Osteocyte (in vitro differentiated cells): ENCODE measurements at places on chromosomes 6 and 20. TPM values are rescaled to one million over a fixed set of nuclear protein-coding genes. Genes with fewer than 3 reads are reported as not detected.

DNA sequence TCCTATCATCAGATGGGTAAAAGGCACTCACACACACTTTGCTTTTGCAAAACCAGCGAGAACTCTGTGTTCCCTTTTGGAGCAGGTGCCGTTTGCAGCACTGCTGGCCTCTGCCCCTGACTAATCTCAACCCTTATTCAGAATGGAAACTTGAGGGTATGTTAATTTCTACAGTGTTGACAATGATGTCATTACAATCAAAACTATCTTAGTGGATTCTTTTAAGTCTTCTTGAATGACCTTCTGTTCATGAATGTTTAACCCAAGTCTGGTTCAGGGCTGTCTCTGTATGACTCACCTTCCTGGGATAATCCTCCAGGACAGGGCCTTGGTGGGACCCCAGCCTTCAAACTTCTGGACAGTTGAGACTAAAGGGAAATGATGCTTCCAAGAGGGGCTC, 197.9 kb downstream of the CDH4 start:
- DNase-seq, result peak; percentile 40

GRCh38 chr6:81864124-81864523, 111.6 kb upstream of the TENT5A start:
- DNase-seq, result no peak

DNA sequence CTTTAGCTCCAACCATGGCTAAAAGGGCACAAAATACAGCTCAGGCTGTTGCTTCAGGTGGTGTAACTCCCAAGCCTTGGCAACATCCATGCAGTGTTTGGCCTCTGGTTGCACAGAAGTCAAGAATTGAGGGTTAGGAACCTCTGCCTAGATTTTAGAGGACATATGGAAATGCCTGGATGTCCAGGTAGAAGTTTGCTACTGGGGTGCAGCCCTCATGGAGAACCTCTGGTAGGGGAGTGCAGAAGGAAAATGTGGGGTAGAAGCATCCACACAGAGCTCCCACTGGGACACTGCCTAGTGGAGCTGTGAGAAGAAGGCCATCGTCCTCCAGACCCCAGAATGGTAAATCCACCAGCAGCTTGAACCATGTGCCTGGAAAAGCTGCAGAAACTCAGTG, 1453.8 kb upstream of the EYS start:
- DNase-seq, result no peak

GRCh38 chr20:61520076-61520892, 268.2 kb downstream of the CDH4 start:
- DNase-seq, result no peak

DNA sequence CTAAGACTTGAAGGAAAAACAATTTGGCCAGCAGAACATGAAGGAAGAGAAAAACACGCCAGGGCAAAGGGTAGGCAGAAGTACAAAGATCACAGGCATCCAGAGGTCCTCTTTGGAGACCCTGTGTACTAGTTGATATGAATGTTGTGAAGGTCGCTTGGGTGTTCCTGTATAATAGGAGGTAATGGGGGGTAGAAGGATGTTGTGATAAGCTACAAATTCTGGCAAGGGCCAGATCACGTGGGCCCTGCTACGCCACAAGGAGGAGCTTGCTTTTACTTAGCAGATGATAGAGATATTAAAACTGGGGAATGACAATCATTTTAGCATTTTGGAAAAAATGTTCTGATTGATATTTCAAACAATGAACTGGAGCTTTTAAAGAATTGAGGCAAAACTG, 878 bp upstream of the HLA-DMA start:
- DNase-seq, result no peak

DNA sequence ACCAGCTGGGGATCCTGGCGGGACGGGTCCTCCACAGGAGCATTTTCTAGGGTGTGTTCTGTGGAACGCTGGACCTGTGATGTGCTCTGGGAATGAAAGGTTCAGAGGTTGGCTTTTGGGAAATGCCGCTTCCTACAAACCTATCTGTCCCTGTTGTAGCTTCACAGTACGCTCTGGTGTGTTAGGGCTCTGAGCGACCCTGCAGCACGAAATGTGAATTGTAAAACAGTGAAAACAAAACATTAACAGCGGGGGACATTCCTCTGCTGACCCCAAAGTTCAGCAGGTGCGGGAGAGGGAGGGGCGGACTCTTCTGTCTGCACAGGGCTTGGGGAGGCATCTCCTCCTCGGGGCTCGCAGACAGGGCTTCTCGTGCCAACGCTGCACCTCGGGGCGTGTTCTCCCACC, 155.9 kb downstream of the NRN1 start:
- DNase-seq, result no peak

GRCh38 chr20:59937150-59937549, 3.0 kb downstream of the PPP1R3D start:
- DNase-seq, result no peak

DNA sequence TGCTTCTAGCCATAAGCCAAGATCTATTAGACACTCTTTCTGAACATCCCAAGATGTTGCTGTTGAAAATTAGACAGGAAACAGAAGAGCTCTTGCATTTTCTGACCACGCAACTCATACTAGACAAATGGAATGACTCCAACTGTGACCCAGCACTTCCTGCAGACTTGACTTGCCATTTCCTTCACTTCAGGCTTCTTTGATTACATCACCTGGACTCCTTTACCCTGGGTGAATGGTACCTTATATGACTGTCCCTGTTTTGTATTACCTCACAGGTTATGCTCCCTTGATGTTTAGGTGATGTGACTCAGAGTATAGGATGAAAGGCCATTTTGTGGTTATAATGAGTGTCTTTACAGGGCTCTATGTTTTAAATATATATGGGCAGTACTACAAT, 236.1 kb downstream of the BMP2 start:
- DNase-seq, result no peak

The PNPLA1 gene
- not detected in 2 replicates for total RNA-seq
